NCI-H2171 (cell line): ENCODE measurements at places on chromosomes 3 and 15.

DNA sequence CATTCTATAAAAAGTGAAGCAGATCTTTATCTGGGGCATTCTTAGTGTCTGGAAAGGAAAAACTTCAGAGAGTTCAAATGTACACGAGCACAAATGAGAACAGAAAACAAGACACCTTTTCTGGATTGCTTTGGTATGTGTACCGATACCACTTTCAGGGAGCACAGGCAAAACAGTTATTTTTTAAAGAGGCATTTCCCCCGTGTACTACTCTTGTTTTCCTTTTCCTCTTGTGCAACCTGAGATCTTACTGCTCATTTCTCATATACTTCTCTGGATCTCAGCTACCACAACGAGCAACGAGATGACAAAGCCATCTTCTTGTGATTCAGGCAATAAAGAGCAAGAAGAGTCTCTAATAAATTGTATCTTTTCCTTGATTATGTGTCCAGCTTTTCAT, 463.6 kb downstream of the SHQ1 start:
- DNase-seq = no peak

DNA sequence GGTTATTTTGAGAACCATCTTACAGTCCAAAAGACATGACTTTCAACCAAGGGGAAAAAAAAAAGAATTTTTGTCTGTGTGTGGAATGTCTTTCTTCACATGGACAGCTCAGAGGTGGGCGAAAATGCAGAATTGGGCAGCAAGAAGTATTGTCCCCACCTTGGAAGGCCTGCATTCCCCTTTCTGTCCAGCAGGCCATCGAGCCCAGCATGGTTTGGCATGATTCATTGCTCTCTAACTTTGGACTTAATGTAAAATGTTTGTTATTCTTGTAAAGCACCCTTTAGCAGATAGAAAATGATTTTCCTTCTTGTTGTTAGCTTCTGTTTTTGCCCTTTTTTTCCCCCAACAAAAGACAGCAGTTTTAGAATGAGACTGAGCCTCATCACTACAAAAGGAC, 12.4 kb downstream of the MYO1E start:
- DNase-seq = no peak

- DNase-seq = no peak
Measured at GRCh38 chr3:159301961-159302360, 500.1 kb downstream of the MFSD1 start.

DNA sequence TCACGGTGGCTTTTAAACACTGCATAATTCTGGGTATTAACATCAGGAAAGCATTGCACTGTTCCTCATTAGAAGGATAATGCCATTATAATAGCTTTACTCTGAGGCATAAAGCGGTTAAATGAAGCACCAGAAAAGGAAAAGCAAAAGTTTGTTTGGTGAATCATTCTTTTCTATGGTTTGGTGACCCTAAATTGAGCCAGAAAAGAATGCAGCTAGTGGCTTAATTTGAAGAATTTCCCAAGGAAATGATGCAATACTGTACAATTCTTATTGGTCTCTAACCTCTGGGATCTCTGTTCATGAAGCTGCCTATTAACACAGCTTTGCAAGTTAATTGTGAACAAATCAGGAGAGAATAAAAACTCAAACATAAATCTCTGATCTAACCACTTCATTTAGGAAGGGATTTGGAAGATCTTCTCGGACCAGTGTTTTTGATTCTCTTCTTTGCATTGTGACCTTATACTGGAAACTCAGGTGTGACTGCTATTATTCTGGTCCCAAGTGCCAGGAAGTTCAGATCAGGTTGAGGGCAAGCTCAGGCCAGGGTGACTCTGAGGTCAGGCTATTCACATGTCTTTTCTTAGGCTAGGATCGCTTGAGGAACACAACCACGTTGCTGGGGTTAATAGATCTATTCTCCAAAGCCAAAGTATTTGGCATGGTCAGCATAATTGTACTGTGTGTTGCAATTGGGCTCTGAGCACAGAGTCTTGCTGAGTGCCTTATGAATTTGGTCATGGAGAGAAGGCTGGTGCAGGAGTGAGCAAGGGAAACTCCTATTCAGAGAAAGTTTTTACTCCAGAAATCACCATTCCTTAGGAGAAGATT, 11.3 kb upstream of the DLG1 start:
- DNase-seq = no peak

DNA sequence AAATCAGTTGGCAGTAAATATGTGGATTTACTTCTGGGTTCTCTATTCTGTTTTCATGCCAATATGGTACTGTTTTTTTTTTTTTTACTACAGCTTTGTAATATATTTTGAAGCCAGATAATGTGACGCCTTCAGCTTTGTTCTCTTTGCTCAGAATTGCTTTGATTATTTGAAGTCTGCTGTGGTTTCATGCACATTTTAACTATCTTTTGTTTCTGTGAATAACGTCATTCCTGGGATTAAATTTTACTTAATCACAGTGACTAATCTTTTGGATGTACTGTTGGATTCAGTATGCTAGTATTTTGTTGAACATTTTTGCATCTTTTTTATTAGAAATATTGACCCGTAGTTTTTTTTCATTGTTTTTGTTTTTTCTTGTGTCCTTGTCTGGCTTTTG, 576.5 kb downstream of the ZNF385D start:
- DNase-seq = no peak

- no peak for DNase-seq
Measured at GRCh38 chr15:68175526-68175925, 29.6 kb downstream of the CALML4 start.

DNA sequence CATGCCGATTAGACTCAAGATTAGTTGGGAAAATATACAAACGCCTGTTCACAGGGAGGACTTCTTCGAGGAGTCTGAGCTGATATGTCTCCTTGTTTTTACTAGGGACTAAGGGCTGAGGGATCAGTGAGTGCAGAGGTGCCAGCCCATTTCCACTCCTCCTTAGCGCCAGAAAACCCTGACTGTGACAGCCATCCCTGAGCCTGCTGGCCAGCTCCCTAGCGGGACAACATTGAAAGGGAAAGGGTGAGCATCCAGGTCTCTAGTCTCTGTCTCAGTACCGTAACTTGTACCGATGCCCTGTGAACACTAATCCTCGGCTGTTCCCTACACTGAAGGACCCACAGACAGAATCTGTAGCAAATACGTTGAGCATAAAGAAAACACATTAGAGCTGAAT, 243.4 kb downstream of the WNT5A start:
- DNase-seq = no peak

- no peak for DNase-seq
Measured at GRCh38 chr3:131896285-131896684, 138.5 kb downstream of the CPNE4 start.

DNA sequence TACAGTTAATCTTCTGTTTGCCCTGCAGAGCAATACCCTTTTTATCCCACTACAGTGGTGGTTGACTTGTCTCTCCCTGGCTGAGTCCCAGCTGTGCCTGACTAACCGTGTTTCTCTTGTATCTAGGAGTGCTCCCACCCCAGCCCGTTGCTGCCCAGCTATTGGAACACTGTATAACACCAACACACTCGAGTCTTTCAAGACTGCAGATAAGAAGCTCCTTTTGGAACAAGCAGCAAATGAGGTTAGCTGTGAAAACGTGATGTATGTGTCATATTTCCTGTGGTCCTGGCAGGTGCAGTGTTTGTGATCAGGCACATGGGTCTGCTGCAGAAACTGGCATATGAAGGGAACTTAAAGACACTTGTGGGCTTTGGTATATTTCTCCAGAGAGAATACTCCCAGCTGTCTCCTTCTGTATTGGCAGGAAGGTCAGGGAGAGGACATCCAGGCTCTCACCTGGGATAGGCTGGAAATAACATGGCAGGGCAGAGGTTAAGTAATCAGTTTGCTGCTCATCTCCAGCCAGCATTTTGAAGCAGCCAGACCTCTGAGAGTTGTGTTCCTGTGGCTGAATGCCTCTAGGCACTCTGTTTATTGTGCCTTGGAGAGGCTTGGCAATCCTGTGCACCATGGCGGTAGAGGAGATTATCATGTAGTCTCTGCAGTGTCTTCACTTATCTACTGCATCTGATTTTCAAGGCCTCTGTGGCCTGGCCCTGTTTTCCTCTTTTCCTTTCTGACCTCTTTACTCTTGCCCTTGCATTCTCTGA, 34.8 kb downstream of the ATG7 start:
- DNase-seq = no peak

- DNase-seq = no peak
Measured at GRCh38 chr3:14177580-14178246, 688 bp downstream of the XPC start.

GRCh38 chr3:194967151-194968117, 281.8 kb downstream of the FAM43A start:
- no peak for DNase-seq

DNA sequence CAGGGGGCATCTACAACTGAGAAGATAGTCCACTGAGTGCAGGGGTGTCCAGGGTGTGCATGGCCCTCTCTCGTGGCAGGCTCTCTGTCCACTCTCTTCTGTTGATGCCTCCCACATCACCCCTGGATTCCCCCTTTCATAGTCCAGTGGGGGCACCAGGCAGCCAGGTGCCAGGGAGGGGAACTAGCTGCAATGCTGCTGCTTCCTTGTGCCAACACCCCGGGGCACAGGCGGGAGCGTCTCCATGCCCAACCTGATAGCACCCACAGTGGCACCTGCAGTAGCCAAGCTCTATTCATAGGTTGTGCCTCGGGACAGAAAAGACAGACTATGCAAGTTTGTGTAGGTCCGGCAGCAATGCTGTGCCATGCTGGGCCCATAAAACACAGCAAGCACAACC, 11.7 kb downstream of the DUOX2 start:
- DNase-seq = no peak

GRCh38 chr3:131586277-131586676, 83.5 kb upstream of the MRPL3 start:
- DNase-seq = no peak

- peak; percentile 87 for DNase-seq
Measured at GRCh38 chr3:112333002-112333380, at the start of gene CD200. CD200 (plus strand) TSS chr3:112333156; CDS start chr3:112333213, 57 bp downstream.

DNA sequence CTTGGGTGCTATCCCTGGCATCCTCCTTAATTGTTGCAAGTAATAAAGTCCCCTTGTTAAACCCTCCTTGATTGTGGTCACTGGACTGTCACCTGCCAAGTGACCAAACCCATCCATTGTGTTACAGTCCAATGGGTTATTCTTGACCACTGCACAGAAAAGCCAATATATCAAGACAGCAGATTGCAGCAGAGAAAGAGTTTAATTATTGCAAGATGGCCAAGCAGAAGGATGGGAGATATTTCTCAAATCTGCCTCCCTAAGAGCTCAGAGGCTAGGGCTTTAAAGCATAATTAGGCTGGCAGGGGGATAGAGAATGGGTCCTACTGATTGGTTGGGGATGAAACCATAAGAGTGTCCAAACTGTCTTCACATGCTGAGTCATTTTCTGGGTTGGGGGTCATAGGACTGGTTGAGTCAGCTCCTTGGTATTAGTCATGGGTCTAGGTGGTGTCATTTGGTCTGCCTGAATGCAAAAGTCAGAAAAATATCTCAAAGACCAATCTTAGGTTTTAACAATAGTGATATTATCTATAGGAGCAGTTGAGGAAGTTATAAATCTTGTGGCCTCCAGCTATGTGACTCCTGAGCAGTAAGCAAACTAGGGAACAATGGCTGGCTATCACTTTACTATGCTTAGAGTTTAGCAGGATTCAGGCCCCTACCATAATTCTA, 19.1 kb upstream of the XYLB start:
- DNase-seq = no peak

- no peak for DNase-seq
Measured at GRCh38 chr15:76336254-76337058, at the start of gene ISL2. ISL2 (plus strand) TSS chr15:76336773; CDS start chr15:76336884, 111 bp downstream.

DNA sequence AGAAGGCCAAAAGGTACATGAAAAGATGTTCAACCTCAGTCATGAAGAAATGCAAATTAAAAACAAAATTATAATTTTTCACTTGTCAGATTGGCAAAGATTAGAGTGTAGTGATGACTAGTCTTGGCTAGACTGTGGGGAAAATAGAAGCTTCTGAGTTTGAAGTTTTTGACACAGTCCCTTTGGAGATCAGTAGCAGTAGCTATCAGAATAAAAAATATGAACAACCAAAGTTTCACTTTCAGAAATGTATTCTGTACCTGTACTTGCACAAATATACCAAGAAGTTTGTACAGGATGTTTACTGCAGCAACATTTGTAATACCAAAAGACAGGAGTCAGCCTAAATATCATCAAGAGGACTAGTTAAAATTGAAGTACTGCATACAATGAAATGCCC, 14.1 kb downstream of the ATP2C1 start:
- no peak for DNase-seq

DNA sequence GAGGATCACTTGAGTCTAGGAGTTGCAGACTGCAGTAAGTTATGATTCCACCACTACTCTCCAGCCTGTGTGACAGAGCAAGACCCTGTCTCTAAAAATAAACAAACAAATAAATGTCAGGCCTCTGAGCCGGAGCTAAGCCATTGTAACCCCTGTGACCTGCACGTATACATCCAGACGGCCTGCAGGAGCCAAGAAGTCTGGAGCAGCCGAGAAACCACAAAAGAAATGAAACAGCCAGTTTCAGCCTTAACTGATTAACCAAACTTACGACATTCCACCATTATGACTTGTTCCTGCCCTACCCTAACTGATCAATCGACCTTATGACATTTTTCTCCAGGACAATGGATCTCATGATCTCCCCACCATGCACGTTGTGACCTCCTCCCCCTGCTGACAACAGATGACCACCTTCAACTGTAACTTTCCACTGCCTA, 32.5 kb upstream of the ZKSCAN7 start:
- no peak for DNase-seq

GRCh38 chr3:193897731-193898180, 238.2 kb upstream of the HES1 start:
- DNase-seq = no peak

DNA sequence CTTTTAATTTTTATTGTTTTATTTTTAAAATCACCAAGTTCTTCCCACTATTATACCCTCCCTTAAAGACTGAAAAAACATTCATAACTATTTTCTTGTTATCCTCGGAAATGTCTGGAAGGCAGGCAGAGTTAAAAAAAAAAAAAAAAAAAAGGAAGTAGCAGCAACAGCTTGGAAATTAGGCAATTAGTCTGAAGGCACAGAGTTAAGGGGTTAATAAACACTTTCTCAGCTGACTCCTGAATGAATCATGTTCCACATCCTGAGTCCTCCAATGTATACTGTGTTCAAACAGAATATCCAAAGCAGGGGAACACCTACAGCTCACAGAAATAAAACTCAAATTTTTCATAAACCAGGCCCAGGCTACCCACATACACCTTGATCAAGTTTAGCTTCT, 5.8 kb downstream of the HEXA start:
- no peak for DNase-seq

- no peak for DNase-seq
Measured at GRCh38 chr15:51359981-51360380, 18.5 kb downstream of the GLDN start.

- no peak for DNase-seq
Measured at GRCh38 chr3:151315846-151316245, 774 bp downstream of the GPR87 start.

- no peak for DNase-seq
Measured at GRCh38 chr15:88482263-88482662, 14.8 kb downstream of the MRPS11 start.

- DNase-seq = peak; percentile 63
Measured at GRCh38 chr3:66609660-66610561, 109.1 kb upstream of the LRIG1 start.

GRCh38 chr15:45177285-45177684, 10.5 kb downstream of the SHF start:
- DNase-seq = no peak

GRCh38 chr3:10993729-10994065, 1.1 kb downstream of the SLC6A1 start:
- no peak for DNase-seq

GRCh38 chr15:92277776-92278175, 115.9 kb upstream of the ST8SIA2 start:
- DNase-seq = no peak

- no peak for DNase-seq
Measured at GRCh38 chr3:190853464-190853863, 9.0 kb downstream of the GMNC start.
